ENCODE measurements at places on chromosomes 1 and 21.
A peak's percentile ranks its signal among the peaks of the same experiment; 100 is the strongest.

GRCh38 chr1:151846062-151846568, 6.5 kb upstream of the C2CD4D start:
- no peak for DNase-seq

DNA sequence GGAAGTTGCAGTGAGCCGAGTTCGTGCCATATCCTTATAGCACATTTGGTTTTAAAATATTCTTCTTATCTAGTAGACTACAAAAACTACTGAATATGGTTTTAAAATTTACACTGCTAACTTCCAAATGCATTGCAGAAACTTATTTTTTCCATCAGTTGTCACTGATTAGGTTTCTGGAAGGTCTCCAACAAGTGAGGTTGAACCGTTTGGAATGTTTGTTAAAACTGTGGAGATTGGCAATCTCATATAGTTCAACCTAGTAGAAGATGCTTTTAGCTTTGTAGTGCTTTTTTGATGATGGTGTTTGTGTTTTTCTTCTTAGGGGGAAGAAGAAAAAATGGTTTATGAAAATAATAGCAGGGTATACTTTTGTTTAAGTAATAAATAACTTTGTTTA, 12.9 kb downstream of the CENPF start:
- DNase-seq: no peak

- no peak for DNase-seq
Observed at GRCh38 chr1:10911490-10912166, 100.8 kb upstream of the TARDBP start.

DNA sequence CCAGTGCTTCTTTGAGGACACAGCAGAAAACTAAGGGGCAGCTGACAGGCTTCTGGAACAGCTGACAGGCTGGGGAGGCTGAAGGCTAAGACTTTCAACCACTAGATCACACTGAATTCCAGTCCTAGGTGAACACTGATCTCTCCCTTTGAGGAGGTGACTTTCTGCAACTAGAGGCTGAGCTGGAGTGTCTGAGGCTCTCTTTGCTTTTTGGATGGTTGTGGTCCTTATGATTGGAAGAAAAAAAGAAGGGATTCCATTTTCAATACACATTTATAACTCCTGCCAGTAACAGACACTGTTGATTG, 1.4 kb downstream of the IL6R start:
- DNase-seq: no peak

GRCh38 chr1:221701570-221702186, 40.2 kb downstream of the DUSP10 start:
- DNase-seq: no peak

GRCh38 chr21:43995521-43996105, 16.5 kb upstream of the TRAPPC10 start:
- DNase-seq: no peak

- peak; percentile 50 for DNase-seq
Observed at GRCh38 chr1:96804648-96805047, 83.1 kb downstream of the PTBP2 start.

GRCh38 chr1:247293047-247293446, 37.2 kb downstream of the VN1R5 start:
- DNase-seq: no peak

GRCh38 chr1:230144758-230145504, 77.9 kb downstream of the GALNT2 start:
- no peak for DNase-seq

- DNase-seq: no peak
Observed at GRCh38 chr1:166174108-166174507, 7.3 kb upstream of the FAM78B start.

DNA sequence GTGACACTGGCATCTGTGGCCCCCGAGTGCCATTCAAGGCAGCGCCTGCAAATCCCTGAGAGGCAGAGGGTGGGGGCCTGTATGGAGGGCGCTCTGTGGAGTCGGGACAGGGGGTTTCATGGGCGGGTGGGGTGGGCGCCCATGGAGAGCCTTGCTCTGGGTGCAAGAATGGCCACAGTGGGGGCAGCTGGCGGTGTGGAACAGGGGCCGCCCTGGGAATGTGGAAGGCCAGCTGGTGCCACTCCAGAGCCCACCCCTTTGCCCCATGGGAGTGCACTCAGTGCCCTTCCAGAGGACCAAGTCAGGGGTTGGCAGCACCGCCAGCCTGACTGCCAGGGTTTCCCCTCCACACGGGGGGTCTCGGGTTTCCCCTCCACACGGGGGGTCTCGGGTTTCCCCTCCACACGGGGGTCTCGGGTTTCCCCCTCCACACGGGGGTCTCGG, 55.0 kb upstream of the TRAPPC10 start:
- DNase-seq: no peak

- no peak for DNase-seq
Observed at GRCh38 chr21:15022608-15023261, 42.1 kb downstream of the NRIP1 start.

DNA sequence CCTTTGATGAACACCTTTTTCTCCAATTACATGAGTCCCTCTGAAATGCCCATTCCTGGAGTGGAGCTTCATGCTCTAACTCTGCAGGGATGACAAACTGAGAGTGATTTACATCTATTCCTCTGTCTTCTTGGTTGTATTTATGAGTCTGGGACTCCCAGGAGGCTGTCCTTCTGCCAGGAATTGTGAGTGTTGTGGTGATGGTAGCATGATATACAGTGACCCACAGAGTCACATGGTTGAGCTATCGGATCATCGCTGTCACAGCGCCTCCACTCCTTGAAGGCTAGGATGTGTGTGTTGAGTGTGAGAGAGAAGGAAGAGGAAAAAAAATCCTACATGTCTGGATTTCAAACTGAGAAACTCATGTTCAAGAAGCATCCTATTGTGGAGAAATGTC, 163.4 kb upstream of the CACNA1E start:
- DNase-seq: no peak
